CD4-positive, alpha-beta T cell treated with Interleukin-17A for 1 hour (primary cell): ENCODE measurements at places on chromosomes 16 and 17.

DNA sequence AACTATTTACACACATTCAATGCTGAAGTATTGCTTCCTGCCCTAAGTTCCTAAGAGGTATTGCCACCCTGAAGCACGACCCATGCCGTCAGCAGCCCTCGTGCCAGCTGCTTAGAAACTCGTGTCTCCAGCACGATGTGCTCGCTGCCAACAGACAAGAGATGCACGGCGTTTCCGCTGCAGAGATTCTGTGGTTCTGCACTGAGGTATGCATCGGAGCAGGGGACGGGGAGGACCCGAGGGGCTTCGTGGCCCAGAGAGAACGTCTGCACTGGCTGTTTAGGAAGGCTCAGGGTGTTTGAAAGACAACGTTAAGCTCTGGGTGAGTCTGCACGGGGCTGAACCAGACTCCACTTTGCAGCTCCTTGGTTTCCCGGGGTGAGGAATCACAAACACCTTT is 82.7 kb upstream of the CREBBP start:
- peak; percentile 47 for DNase-seq

- no peak for DNase-seq
Measured at GRCh38 chr17:82867763-82868325, 28.0 kb upstream of the ZNF750 start.

DNA sequence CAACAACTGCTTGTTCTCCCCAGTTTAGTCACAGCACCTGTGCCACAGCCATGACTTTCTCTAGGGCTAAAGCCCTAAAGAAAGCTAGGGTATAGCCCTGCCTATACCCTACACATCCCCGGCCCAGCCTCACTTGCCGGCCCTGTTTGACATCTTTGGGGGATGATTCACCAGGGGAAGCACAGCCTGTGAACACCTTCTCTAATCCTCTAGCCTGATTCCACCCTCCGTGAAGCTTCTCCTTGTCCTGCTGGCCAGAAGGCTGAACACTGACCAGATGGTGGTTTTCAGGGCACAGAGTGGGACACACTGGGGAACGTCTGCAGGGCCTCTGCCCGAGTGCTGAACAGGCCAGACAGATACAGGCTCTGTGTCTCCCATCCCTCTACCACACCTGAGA is 6.0 kb downstream of the CLEC16A start:
- DNase-seq = no peak

GRCh38 chr16:54748611-54749190 is 182.0 kb upstream of the IRX5 start:
- DNase-seq = no peak

DNA sequence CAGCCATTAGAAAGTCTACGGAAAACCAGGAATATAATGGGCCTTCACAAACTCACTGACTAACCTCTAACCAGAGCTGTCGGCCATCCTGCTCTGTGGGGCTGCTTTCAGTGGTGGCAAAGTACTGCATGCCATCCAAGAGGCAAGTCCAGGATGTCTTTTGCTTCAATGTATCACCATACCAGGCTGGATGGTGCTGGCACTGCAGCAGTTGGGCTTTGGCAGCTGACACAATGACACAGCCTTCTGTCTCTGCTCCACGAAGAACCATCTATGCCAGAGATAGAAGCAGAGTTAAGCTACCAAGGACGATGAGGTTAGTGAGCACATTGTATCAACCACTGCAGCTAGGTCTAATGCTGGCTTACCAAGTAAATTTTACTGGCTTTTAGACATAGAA is 9.7 kb upstream of the RSKR start:
- no peak for DNase-seq

GRCh38 chr16:12661656-12662172 is 142.0 kb downstream of the CPPED1 start:
- DNase-seq = no peak

- peak; percentile 4 for DNase-seq
Measured at GRCh38 chr17:16352303-16352666, 984 bp downstream of the CENPV start.

GRCh38 chr16:15916323-15916722 is 27.9 kb upstream of the CEP20 start:
- no peak for DNase-seq

DNA sequence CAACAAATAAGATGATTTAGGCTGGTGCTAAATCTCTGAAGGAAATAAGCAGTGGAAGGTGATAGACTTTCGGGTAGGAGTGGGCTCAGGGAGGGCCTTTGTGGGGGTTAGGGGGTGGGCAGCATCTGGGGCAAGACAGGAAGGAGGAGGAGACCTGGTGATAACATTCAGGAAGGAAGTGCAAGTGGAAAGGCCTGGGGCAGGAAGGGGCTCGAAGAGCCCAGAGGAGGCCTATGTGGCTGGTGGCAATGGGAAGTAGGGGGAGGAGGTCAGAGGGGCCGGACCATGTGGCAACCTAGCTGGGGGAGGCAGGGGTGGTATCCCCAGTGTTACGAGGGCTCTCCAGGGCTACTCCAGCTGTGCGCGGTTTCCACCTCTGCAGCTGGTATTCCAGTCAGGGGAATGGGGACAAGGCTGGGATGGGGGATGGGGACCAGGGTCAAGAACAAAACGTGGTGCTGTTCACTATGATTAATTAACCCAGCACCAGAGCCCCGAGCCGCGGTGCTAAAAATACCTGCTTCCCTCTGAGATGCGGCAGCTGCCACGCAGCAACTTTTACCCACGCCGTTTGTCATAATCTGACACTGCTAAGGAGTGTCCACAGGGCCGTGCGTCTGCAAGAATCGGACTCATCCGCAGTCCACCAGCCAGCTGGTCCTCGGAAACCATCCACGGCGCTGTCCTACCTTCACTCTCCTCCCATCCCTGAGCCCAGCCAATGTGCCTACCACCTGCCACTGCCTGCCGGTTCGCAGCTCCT is 5.2 kb upstream of the CCDC182 start:
- no peak for DNase-seq

GRCh38 chr16:51696376-51696775 is 545.3 kb upstream of the SALL1 start:
- no peak for DNase-seq

DNA sequence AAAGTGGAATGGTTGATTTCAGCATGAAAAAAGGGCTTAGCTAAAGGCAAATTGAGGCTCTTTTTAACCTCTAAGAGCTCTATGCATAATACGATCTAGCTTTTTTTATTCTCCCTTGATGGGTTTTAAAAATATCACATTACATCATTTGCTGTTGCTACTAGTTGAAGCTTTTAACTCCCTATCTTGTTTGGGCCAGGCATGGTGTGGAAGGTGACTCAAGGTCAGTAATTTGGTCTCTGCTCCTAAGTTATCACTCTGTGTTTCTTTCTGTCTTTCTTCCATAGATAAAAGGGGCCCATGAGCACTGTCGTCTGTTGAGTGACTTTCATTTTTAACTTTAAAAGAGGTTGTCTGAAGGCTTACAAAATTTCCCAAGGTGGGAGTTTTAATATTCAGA is 58.1 kb upstream of the GOT2 start:
- DNase-seq = no peak

- DNase-seq = no peak
Measured at GRCh38 chr16:75189638-75190245, 17.2 kb downstream of the CTRB2 start.

DNA sequence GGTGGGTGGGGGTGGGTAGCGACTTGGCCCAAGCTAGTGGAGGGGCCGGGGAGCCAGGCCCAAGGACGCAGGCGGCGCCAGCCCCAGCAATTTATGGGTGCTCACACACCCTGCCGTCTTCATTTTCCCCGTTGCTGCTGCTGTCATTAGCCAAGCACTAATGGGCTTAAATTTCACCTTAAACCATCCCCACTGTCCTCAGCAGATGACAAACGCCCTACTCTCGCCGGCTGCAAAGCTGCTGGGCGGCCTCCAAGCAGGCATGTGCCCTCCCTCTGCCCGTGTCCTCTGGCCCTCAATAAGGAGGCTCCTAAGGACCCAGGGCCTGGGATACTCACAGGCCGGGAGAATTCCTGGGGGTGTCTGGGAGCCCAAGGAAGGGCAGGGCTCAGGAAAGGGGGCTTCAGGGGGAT is 66.1 kb downstream of the SREBF1 start:
- no peak for DNase-seq

GRCh38 chr16:81335669-81336068 is 20.9 kb downstream of the GAN start:
- no peak for DNase-seq

DNA sequence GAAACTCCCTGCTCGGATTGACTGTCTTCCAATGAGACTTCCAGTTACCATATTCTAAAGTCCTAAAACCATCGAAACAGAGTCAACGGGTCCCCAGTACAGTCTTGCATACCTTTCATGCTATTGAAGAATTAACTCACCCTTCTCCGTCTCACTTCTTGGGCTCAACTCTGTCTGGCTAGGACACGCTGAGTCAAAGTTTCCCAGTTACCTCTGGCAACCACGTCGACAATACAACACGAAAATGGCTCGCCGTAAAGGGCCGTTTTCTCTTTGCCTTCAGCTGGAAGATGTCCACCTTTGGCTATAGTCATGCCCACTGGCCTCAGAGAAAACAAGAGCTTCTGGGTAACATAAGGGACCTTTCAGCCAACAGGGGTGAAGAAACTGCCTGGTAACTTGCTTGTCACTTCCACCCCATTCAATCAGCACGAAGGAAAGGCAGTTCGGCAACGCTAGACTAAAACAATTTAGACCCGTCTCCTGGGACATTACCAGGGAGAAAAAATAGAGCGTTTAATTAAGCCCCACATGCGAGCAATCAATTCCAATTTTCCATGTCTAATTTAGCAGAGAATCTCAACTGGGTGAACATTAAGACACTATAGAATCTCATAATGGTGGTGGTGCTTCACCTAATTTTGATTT is 21.5 kb downstream of the KCNG4 start:
- no peak for DNase-seq

GRCh38 chr17:48649741-48650140 is 23.6 kb upstream of the HOXB9 start:
- DNase-seq = no peak

DNA sequence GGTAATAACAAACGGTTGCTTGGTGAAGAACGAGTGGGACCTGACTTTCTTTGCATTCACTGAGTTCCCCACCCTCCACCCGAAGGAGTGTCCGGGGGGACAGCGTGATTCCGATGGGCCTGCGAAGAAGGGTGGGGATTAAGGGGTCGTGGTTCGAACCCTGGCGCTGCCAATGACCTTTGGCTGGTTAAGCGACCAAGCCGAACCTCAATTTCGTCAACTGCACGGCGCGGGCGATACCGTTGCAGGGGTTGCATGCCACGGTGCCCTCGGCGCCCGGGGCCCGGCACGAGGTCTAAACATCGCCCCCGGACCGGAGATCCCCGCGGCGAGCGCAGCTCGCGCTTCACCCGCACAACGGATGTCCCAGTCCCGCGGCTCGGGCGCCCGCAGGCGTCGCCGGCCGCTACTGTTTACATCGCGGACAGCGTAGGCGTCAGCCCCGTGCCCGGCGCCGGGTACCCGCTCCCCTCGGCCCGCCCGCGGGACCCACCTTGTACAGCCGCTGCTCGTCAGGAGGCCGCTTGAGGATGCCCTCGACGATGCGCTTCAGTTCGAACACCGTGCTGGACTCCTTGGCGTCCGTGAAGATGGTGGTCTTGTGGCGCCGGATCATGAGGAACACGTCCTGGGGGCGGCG is 460 bp downstream of the ELOB start:
- peak; percentile 48 for DNase-seq

DNA sequence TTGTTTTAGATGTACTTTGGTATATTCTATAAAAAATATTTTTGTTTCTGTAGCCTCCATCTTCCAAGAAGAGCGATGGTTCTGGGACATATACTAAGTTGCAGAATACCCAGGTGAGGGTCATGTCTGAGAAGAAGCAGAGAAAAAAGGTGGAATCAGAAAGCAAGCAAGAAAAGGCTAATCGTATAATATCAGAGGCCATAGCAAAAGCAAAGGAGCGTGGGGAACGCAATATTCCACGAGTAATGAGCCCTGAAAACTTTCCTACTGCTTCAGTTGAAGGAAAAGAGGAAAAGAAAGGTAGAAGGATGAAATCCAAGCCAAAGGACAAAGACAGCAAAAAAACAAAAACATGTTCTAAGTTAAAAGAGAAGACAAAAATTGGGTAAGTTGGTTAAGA is 154.6 kb downstream of the CHD9 start:
- no peak for DNase-seq

- no peak for DNase-seq
Measured at GRCh38 chr16:84788920-84789391, 30.8 kb upstream of the CRISPLD2 start.

- no peak for DNase-seq
Measured at GRCh38 chr17:14942526-14943190, 322.5 kb downstream of the PMP22 start.

- no peak for DNase-seq
Measured at GRCh38 chr17:9003355-9004131, 17.8 kb upstream of the NTN1 start.

- no peak for DNase-seq
Measured at GRCh38 chr17:3667366-3668278, 756 bp downstream of the TAX1BP3 start.

DNA sequence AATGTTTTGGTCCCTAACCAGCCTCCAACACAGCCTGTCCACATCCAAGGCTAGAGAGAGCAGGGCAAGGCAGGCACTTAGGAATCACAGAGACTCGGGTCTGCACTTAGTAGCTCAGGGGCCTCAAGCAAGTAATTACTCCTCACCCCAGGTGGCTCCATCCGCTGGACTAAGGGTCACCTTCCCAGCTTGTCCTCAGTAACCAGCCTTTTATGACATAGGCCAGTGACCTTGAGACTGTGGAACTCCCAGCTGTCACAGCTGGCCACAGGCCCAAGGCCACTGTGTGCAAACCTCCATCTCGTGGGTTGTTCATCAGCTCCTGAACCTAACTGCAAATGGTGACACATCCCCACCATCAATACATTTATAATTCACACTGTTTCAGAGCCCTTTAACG is 68.6 kb downstream of the CDYL2 start:
- DNase-seq = no peak

DNA sequence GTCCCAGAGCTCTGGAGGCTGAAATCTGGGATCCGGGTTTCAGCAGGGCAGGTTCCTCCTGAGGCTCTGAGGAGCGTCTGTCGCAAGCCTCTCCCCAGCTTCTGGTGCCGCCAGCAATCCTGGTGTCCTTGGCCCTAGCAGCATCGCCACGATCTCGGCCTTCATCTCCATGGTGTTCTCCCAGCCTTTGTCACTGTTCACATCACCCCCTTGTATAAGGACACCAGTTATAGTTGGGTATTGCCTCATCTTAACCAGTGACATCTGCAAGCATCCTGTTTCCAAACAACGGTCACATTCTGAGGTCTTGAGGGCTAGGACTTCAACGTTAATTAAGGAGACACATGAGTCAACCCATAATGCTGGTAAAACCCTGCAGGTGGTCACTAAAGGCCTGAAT is 2.8 kb upstream of the PPP1R27 start:
- no peak for DNase-seq

DNA sequence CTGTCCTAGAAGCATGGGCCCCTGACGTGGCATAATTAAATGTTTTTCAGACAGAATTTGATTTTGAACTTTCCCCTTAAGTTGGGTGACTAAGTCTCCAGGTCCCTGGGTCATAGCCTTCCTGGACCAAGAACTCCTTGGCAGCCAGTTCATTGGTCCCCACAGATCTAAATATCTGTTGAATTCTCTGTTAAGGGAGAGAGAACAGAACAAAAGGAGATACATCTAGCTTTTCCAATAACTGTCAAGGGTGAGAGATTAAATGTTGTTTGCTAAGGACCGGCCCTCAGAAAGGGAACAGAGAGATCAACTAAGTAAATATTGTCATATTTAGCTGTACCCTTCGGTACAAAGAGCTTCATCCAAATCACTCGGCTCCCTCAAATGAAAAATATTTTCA is 78.2 kb upstream of the NOL11 start:
- no peak for DNase-seq

- no peak for DNase-seq
Measured at GRCh38 chr17:55237841-55238178, 26.9 kb upstream of the HLF start.
